ENCODE measurements at places on chromosomes 5 and 9. TPM values are rescaled to one million over a fixed set of nuclear protein-coding genes. Genes with fewer than 3 reads are reported as not detected.

KCNN2 gene
- total RNA-seq = not detected

QRFP gene
- not detected for total RNA-seq

SPINK1 gene
- not detected for total RNA-seq

MARCHF3 gene
- 4.4 TPM for total RNA-seq

TEK gene
- total RNA-seq = not detected

CKMT2 gene
- not detected for total RNA-seq

SARDH gene
- total RNA-seq = 6.6 TPM

GRCh38 chr5:57653636-57654290 lies 171.2 kb upstream of the ACTBL2 start:
- DNase-seq = no peak

GRCh38 chr9:90002397-90003271 lies 397.8 kb downstream of the GADD45G start:
- no peak for DNase-seq

DNA sequence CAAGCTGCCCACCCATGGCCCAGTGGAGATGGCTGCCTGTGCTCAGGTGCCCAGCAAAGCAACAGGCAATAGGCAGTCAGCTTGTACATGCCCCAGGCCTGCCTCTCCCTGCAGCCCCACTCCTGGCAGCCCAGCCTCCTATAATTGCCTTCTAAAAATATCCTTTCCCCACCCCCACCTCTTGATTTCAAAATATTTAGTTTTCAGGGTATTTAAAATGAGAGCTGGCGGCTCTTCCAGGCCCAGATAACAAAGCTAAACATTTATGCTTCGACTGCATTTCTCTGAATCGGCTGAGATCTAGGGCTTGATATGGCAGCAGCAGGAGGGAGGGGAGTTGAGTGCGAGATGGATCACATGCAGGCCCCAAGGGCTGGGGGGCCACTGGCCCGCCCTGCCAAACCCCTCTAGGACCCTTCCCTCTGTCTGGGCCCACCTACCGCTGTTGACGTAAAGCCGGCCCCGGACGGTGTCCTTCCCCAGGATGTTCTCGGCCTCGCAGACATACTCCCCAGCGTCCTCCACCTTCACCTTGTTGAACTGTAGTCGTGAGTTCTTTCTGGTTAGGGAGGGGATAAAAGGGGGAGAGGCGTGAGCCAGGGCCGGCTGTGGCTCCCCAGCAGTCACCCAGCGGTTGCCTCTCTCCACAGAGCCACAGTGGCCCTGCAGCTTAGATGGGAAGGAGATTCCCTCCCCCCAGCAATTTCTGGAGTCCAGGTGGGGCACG lies 85.0 kb downstream of the PSD2 start:
- DNase-seq = no peak

GRCh38 chr9:33166231-33167083 lies 679 bp downstream of the B4GALT1 start:
- no peak for DNase-seq

Measured in activated CD4-positive, alpha-beta memory T cell treated with anti-CD3 and anti-CD28 coated beads for 36 hours (primary cell).